Activated CD4-positive, alpha-beta T cell treated with anti-CD3 and anti-CD28 coated beads, Interleukin-2, Interleukin-6, amounts not matched to agents 100 ng/mL and 50 ng/mL, durations not matched to agents 16 hours and 8 hours (primary cell): ENCODE measurements at places on chromosomes 2 and 18.

GRCh38 chr18:42048158-42048557 lies 93.1 kb downstream of the PIK3C3 start:
- peak; percentile 22 for DNase-seq

DNA sequence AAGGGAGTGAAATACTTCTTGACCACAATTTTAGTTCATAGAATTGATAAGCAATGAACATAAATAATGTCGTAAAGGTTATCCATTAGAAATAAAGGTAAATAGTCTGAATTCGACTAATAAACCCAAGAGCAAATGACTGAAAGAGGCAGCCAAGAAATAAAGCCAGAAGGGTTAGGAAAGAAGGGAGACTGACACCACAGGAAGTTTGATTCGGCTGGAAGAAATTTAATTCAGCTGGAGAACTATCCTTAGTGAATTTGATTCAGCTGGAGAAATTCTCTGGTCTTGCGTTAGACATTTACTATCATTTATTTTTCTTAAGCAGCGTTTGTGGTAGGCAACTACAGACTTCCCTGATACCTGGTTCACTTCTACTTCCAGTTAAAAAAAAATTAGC lies 429.6 kb downstream of the PID1 start:
- DNase-seq = no peak

DNA sequence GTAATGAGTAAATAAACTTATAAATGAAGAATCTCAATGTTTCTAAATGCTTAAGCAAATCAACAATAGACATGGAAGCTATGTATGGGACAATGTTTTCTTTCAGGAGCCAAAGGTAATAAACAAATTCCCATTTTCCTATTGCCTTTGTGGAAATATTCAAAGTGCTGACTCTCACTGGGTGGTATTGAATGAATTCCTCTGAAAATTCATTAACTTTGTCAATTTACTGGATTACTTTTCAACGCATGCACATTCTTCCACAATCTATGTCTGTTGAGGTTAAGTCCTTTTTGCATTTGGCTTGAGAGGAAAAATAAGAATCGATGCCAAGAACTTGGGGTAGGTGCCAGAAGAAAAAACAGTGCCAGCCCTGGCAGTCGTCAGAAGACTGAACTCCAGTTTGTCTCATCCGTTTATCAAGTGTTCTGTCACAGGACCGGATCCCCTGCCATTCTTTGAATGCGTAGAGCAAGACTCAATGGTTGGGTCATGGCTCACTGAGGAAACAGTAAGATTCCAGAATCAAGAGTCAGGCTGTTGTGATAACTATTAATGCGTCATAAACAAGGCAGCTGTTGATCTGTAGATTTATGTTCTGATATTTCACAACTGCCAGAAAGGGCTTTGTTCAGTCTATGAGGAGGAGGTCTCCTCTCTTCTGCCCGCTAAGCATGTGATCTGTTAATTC lies 133.3 kb downstream of the GFPT1 start:
- no peak for DNase-seq

DNA sequence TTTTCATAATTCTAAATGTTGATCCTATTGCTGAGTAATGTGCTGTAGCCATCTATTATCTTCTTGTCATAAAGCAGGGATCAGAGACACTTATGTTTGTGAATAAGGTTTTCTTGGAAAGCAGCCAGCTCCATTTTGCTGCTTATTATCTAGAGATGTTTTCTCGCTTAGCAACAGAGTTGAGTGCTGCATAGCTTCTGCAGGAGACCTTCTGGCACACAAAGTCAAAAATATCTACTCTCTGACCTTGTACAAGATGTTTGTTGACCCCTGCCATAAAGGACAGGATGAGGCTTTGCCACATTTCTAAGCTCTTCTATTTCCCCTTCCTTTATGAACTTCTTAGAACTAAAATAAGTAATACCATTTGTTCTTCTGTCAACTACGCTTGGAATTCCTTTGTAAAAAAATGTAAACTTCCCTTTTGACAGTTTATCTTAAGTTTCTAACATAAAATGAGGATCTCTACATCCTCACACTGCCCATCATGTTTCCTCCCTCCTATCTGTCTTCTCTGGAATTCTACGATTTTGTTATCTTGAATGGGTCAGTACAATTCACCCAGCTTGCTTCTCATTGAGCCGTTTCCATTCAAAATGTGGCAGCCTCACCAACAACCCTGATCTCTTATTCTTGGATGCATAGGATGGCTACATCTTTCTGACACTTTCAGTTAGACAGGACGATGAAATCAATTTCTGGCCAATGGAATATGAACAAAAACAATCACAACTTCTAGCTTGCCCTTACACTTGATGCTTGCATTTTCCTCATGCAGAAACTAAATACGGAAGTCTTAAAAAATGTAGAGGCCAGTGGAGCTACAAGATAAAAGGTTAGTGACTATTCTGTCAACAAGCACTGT lies 1377.0 kb downstream of the SUCLG1 start:
- DNase-seq = no peak

DNA sequence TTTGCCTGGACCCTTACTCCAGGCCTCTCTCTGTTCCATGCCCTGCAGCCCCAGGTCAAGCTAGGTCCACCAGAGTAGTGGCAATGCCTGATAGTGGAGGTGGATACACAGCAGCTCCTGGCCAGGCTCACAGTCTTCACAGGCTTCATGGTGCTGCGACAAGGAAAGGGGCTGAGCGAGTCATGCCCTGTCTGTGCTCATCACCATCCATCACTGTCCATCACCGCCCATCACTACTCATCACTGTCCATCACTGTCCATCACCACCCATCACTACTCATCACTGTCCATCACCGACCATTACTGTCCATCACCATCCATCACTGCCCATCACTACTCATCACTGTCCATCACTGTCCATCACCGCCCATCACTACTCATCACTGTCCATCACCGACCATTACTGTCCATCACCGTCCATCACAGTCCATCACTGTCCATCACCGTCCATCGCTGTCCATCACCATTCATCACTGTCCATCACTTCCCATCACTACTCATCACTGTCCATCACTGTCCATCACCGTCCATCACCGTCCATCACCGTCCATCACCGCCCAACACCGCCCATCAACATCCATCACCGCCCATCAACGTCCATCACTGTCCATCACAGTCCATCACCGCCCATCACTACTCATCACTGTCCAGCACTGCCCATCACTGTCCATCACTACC lies 57.1 kb upstream of the OTOS start:
- DNase-seq = no peak
